ENCODE measurements at places on chromosomes 1 and 21. TPM values are rescaled to one million over a fixed set of nuclear protein-coding genes. Genes with fewer than 3 reads are reported as not detected.

Gene EFHD2
- 32.5 TPM for polyA plus RNA-seq

Gene TMEM82
- polyA plus RNA-seq = not detected

Gene SPRR2E
- polyA plus RNA-seq = 1,684 TPM

Gene ADORA3
- 0.99 TPM for polyA plus RNA-seq

Gene OR10Z1
- polyA plus RNA-seq = not detected

Gene TCP10L
- 0.67 TPM for polyA plus RNA-seq

Gene KCNQ4
- 1.4 TPM for polyA plus RNA-seq

Gene LMNA
- 183 TPM for polyA plus RNA-seq

Gene RPTN
- polyA plus RNA-seq = 1.3 TPM

Gene BCAR3
- 9.4 TPM for polyA plus RNA-seq

Gene NRIP1
- 4.3 TPM for polyA plus RNA-seq

Gene OR2M3
- not detected for polyA plus RNA-seq

Gene MROH9
- not detected for polyA plus RNA-seq

Gene KRTAP13-2
- not detected for polyA plus RNA-seq

Gene KRTAP19-3
- polyA plus RNA-seq = not detected

Gene CFHR1
- polyA plus RNA-seq = not detected

Gene LRRC3
- 0.63 TPM for polyA plus RNA-seq

Gene CLDN17
- 6.5 TPM for polyA plus RNA-seq

Gene TNFRSF1B
- 3.4 TPM for polyA plus RNA-seq

Gene C8A
- not detected for polyA plus RNA-seq

Gene GUK1
- polyA plus RNA-seq = 484 TPM

Gene CELA3A
- 2.6 TPM for polyA plus RNA-seq

Gene C1orf94
- polyA plus RNA-seq = not detected

Gene GJC2
- 0.57 TPM for polyA plus RNA-seq

Gene SPRR3
- polyA plus RNA-seq = 18,496 TPM

Gene FAM163A
- not detected for polyA plus RNA-seq

Gene SELL
- polyA plus RNA-seq = 0.22 TPM

Gene RGS8
- polyA plus RNA-seq = not detected

Gene IL19
- 1.4 TPM for polyA plus RNA-seq

Gene IKBKE
- 9.5 TPM for polyA plus RNA-seq

Gene ST6GALNAC3
- 0.27 TPM for polyA plus RNA-seq

Gene PRMT2
- polyA plus RNA-seq = 54.7 TPM

Gene ETV3L
- not detected for polyA plus RNA-seq

Gene KRTAP19-7
- polyA plus RNA-seq = not detected

Gene PROK1
- 0.10 TPM for polyA plus RNA-seq

Gene RPE65
- polyA plus RNA-seq = 0.01 TPM

Gene FNDC5
- 0.90 TPM for polyA plus RNA-seq

Gene PHF13
- 8.4 TPM for polyA plus RNA-seq

Gene PLEKHG5
- polyA plus RNA-seq = 28.0 TPM

Gene NBPF6
- polyA plus RNA-seq = not detected

Gene MFAP2
- polyA plus RNA-seq = 1.9 TPM

Gene MYOG
- polyA plus RNA-seq = not detected

Gene BMP8B
- 0.12 TPM for polyA plus RNA-seq

Gene GPR25
- polyA plus RNA-seq = 0.14 TPM

Gene NUP210L
- polyA plus RNA-seq = not detected

Gene CRP
- polyA plus RNA-seq = not detected

Gene ADAMTS4
- polyA plus RNA-seq = 1.1 TPM

Gene CA14
- 0.22 TPM for polyA plus RNA-seq

Data from esophagus (tissue), 2 donors.